ENCODE measurements at places on chromosomes 7 and 10. TPM values are rescaled to one million over a fixed set of nuclear protein-coding genes. Genes with fewer than 3 reads are reported as not detected.

DNA sequence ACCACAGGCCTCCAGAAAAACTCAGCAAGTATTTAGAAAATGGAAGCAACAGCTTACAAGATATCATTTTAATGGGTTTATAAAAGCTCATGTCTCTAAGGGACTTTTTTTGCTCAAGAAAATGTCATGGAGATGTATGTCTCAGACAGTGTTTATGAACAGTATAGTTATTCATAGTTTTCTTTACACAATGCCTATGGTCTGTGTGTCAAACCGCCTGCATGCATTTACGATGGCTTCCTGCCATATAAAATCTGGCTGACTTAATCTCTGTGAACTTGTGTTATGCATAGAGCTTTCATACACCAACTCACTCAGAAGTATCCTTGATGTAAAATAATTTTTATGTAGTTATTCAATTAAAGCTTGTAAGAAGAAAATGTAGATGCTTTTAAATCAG lies 1314.2 kb upstream of the LRRTM3 start:
- DNase-seq = no peak

GRCh38 chr7:1725766-1726630 lies 55.9 kb downstream of the ELFN1 start:
- no peak for DNase-seq

DNA sequence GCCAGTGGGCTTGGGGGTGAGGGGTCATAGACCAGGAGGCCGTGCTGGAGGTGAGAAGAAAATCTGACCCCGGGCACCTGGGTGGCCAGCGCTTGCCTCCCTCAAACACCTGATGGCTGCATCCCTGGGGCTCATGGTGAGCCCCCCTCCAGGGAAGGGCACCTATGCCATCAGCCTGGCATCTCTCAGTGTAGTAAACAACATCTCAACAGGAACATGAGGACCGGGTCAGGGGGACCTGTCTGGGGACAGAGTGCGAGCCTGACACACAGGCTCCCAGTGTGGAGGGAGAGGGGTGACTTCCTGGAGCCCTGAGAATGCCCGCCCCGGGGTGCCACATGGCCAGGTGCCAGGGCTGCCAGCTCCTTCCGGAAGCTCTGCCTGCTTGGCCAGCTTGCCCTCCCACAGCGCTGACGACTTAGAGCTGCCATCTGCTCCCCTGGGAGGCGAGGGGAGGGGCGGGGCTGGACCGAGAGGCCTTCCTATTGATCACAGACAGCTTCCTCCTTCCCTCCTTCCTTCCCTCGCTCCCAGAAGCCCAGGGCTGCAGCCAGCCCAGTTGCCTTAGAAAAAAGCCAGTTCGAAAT lies 12.3 kb downstream of the STX1A start:
- no peak for DNase-seq

DNA sequence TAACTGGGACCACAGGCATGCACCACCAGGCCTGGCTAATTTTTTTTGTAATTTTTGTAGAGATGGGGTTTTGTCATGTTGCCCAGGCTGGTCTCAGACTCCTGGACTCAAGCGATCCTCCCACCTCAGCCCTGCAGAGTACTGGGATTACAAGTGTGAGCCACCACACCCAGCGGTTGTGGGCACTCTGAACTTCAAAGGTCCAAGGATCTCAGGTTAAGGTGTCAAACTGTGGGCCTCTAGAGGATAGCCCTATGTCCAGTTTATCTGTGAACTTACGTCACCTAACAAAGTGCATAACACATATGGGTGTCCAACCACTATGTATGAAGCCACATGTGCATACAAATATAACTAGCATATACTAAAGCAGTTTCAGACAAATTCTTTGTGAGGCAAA lies 3.2 kb upstream of the IL2RA start:
- no peak for DNase-seq

Gene POLD2
- total RNA-seq = 95.4 TPM

Gene NODAL
- not detected for total RNA-seq

- no peak for DNase-seq
Measured at GRCh38 chr10:70981171-70981836, 92.9 kb upstream of the PCBD1 start.

DNA sequence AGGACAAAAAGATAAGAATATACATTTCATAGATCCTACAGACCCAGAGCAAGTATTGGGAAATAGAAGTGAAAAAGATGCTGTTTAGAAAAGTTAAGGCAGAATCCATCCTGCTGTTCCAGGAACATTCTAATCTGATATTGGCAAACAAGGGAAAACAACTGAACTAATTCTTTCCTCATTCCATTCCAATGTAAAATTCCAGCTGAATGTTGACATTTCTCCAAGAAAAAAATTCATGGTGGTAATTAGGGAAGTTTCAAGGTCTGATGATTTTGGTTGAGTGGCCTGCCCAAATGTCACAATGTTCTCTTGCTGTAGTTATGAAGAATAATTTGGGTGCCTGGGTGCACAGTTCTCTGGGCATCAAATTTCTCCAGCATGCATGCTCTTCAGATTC lies 15.2 kb downstream of the PIP start:
- DNase-seq = no peak

Gene TAS2R41
- not detected for total RNA-seq

GRCh38 chr10:124708922-124709520 lies 35.2 kb downstream of the FAM53B start:
- no peak for DNase-seq

Gene PIK3AP1
- 40.0 TPM for total RNA-seq

DNA sequence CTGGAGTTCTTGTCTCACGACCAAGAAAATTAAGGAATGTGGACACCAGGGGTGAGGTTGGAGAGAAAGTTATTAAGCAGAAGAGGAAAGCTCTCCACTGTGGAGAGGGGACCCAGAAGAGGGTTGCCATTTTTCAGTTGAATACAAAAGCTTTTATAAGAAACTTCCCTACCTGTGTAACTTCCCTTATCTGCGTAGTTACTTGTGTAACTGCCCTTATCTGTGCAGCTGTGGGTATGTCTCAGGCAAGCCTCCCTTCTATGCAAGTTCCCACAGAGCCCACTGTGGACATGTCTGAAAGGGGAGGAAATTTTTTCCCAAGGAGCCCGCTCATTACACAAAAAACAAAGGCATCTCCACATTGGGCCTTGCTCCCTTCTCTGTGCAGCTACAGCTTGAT lies 94.9 kb downstream of the SVOPL start:
- DNase-seq = no peak

DNA sequence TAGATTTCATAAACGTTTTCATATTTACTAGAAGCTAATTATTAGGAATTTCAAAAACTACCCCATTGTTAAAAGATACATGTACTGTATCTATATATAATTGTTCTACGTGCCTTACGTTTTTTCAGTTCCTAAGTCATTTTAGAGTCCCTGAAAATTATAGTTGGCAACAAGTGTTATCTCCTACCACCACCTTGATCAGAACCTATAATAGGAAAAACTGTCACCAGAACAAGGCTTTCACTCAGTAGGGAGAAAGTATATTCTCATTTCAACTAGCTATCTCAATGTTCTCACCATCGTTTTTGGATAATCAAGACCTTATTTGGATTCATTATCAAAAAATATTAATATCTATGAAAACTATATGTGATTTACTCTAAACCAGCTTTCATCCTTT lies 107.7 kb downstream of the CPEB3 start:
- DNase-seq = no peak

GRCh38 chr10:48652344-48652743 lies 32.3 kb upstream of the WDFY4 start:
- DNase-seq = no peak

DNA sequence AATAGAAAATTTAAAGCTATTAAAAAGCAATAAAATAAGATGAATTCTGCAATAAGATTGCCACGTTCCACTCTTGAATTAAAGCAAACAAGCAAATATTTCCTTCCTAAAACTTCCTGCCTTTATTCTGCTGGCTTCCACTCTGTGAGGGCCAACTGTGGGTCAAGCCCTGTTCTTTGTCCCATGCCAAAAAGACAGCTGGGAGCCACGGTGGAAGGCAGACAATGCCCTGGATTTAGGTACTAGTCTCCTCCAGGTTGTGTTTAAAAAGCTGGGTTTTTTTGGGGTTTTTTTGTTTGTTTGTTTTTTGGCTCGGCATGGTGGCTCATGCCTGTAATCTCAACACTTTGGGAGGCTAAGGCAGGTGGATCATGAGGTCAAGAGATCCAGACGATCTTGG lies 39.1 kb downstream of the LRRTM3 start:
- DNase-seq = no peak

GRCh38 chr7:124041439-124041838 lies 8.6 kb upstream of the TMEM229A start:
- DNase-seq = no peak

DNA sequence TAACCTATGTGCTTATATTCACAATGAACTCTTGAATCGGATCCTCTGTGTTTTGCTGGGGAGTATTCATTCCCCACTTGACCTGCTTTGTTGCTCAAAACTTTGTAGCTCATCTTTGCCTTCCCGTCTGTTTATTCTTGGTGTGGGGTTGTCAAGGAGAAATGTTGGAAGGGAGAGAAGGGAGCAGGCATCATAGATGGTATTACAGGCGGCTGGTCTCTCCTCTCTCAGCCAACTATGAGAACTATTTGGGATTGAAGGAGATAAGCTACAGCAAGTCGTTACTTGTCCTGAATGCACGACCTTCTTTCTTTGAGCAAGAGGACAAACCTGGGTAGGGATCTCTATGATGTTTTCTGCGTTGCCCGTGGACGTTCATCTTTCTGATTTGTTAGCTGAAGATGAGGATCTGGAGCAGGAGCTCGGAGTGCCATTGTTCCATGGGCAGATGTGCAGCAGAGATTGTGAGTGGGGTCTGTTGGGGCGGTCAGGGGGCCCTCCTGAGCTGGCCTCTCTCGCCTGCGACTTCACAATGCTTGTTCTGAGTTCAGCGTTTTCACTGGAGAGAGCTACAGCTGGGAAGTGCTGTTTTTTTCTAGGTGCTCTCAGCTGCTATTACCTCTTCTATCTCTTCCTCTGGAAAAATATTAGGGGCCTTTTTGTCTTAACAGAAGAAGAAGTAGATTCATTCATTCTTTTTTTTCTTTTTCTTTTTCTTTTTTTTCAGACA lies 126.9 kb upstream of the KLF6 start:
- DNase-seq = no peak

DNA sequence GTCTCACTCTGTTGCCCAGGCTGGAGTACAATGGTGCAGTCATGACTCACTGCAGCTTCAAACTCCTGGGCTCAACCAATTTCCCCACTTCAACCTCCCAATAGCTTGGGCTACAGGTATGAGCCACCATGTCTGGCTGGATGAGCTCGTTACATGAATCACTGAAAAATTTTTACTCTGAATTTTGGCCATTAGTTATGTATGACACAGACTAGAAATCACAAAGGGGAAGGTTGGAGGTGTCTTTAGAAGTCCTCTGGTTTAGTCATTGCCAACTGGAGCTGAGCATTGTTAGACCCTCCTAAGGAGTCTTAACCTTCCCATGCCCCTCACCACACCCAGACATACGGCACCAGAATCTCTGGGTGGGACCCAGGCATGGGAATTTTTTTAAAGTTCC lies 34.7 kb downstream of the SVIL start:
- DNase-seq = no peak

DNA sequence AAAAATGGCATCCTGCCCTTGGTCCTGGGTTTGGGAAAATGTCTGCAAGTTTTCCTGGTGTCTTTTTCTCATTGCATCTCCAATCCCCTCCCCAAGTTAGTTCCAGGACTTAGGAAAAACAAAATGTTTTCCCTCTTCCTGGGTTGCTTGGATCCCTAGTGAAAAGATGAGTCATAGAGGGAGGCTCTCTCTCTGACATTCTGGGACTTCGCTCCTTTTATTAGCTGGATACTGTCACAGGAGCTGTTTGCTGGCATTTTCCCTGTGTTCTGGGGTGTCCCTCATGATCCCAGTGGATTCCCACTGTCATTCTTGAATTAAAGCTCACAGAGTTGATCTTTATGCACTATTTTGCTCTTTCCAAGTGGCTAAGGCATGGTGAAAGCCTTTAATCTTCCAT lies 316.4 kb upstream of the MBL2 start:
- DNase-seq = no peak

Gene SFRP5
- total RNA-seq = 81.0 TPM

DNA sequence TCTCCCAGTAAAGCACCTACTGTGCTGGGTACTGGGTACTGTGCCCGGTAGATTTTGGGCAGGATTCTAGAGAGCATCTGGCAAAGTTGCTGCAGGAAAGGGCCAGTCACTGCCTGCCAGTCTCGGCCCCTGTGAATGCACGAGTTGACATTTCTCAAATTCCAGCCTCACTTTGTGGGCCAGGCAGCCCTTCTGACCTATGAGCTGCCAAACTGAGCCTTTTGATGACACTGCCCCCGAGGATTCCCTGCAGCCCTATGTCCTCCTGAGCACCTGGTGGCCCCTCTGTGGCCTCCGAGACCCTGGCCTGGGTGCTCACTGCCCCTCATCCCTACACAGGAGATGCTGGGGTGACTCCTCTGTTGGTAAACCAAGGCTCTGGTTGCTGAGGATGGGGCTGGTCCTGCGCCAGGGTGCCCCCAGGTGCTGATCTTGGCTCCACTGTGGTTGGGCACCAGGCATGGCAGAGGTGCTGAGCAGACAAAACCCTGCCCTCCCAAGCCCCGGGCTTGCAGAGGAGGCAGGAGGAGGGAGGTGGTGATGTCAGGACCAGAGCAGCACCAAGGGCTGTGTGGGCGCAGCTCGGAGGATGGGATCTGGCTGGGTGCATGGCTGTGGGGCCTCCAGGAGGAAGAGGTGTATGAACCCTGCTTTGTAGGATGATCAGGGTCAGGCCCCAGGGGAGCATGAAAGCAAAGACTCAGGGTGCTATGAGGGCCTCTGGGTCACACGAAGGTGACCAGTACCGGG lies 16.2 kb downstream of the LHPP start:
- DNase-seq = no peak

DNA sequence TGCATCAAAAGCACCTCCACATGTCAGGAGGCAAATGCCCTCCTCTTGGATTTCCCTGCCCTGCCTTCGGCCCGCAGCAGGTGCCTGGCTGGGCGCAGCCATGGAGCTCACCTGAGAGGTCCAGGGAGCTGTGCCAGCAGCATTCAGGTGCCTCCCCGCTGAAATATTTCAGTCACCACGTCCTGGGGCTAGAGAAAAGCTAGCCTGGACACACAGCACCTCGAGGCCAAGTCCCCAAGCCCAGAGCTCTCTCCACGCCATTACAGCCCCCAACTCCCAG lies 102.7 kb downstream of the MAD1L1 start:
- no peak for DNase-seq

DNA sequence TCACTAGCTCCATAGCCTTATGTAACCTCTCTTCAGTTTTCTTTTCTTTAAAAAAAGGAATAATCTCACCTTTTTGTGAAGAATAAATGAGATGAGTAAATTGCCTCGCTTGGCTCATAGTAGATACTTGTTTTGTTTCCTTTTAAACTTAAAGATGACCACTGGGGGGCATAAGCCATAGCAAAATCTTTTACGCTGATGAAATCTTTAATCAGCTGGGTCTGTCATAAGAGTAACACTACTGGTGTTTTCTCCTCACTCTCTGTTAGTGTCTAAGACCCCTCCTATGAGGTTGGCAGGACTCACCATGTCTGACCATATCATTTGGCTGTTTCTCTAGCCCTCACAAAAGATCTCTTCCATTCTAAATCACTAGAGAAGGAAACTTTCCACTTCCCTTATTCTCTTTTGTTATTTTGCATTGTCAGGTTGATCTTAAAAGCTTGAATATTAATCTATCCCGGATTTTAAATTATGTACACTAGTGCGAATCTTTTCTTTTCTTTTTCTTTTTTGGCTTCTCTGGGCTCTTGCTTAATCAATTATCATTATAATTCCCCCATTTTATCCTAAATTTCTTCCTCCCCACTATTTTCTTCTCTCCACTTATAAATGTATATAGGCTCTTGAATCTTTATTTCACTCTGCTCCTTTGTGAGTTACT lies 12.5 kb downstream of the STAG3 start:
- DNase-seq = no peak

All from progenitor cell of endocrine pancreas (in vitro differentiated cells).